ENCODE measurements at places on chromosomes 2 and 18. TPM values are rescaled to one million over a fixed set of nuclear protein-coding genes. Genes with fewer than 3 reads are reported as not detected.

ELOA2 gene
- total RNA-seq: not detected

GRCh38 chr2:237472187-237472712, 14.8 kb upstream of the MLPH start:
- no peak for DNase-seq

- no peak for DNase-seq
These were observed 53.7 kb upstream of the GRB14 start for GRCh38 chr2:164675027-164675426.

DNA sequence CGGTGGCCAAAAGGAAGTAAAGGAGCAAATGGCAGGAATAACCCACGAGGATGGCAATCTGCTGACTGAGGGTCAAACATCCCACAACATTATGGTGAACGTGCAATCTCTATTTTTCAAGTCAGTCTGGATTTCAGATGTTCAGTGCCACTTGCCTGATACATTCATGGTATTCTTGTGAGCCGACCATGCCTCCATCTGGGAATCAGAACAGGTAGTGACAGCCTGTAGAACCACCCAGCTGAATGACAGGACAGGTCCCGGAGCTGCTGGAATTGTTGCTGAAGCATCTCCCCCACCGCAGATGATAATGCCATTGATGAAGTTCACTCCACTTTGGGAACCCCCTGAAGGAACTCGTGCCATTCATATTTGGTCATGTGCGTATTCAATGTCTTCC, 123.2 kb downstream of the CAPN13 start:
- DNase-seq: peak; percentile 64

DNA sequence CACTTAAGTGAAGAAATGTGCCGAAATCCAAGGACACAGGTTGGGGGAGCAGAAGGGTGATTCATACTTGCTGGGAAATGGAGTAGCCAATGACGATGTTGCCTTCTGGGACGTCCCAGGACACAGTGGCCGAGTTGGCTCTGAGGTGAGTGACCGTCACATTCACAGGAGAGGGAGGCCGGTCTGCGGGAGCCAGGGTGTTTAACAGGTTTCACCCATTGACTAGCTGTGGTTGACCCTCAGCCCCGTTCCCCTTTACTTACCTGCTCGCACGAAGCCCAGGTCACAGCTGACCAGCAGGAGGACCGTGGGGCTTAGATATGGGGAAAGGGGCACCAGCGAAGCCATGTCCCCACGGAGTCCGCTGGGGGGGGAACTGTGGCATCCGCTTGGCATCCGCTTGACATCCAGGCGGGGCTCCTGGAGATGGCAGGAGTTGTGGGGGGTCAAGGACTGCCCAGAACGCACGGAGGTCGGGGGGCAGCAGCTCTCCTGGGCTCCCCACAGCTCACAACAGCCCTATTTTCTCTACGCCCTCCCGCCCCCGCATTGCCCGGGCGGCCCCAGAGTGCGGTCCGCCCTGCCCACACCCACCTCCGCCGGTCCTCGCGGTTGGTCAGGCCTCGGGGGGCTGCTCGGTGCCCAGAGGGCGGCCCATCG, 586 bp downstream of the FNDC4 start:
- no peak for DNase-seq

DNA sequence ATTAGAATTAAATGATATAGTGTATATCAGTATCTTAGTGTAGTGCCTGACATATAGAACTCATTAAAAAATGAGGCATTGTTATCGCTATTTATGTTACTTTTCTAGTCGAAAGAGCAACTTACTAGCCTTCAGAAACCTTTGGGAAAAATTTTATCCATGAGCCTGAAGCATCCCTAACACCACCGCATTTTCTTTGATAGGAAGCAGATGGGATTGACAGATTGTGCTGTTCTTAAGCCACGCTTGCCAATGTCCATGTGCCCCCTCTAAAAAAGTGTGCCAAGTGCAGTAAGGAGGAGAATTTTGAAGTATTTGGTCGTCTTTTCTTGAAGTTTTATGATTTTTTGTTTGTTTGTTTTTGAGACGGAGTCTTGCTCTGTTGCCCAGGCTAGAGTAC, 29.1 kb downstream of the PPM1B start:
- DNase-seq: no peak

All from esophagus muscularis mucosa (tissue), 4 donors.